Subcutaneous preadipocyte (primary cell): ENCODE measurements at places on chromosomes 2 and 18. TPM values are rescaled to one million over a fixed set of nuclear protein-coding genes. Genes with fewer than 3 reads are reported as not detected.

The DCDC2C gene
- total RNA-seq = not detected in 2 replicates

The PKDCC gene
- 26.4 and 26.5 TPM in 2 replicates for total RNA-seq

The SERPINB7 gene
- 0.59 TPM in 1 of 2 replicates, not detected in the other for total RNA-seq

The CCDC85A gene
- total RNA-seq = 0.20 and 0.73 TPM in 2 replicates

The TRMT61B gene
- 11.4 and 11.7 TPM in 2 replicates for total RNA-seq

The C1D gene
- total RNA-seq = 18.4 and 23.1 TPM in 2 replicates

The IL36B gene
- total RNA-seq = not detected in 2 replicates

The RFX8 gene
- total RNA-seq = 38.2 and 46.7 TPM in 2 replicates

The LYPD6B gene
- not detected in 2 replicates for total RNA-seq

The SCN3A gene
- not detected in 2 replicates for total RNA-seq

The SCYGR4 gene
- not detected in 2 replicates for total RNA-seq

The MBP gene
- 18.8 and 26.5 TPM in 2 replicates for total RNA-seq

The ARHGAP15 gene
- total RNA-seq = not detected in 2 replicates

The SIX3 gene
- total RNA-seq = under 0.01 and 0.39 TPM in 2 replicates

The RAPH1 gene
- 12.5 and 28.2 TPM in 2 replicates for total RNA-seq

The TAF1B gene
- total RNA-seq = 22.4 and 55.7 TPM in 2 replicates

The DNER gene
- 0.73 and 3.1 TPM in 2 replicates for total RNA-seq
